ENCODE measurements at places on chromosomes 2 and 18. TPM values are rescaled to one million over a fixed set of nuclear protein-coding genes. Genes with fewer than 3 reads are reported as not detected.

Gene IL36A
- not detected for total RNA-seq

Gene FSIP2
- 0.19 TPM for total RNA-seq

Gene PAIP2B
- 10.7 TPM for total RNA-seq

- H3K4me3 ChIP-seq: no peak overlapping the region
- H3K4me1 ChIP-seq: no peaks in the 10 kb centered on the region
- no peak for DNase-seq
- no peaks in the 10 kb centered on the region for H3K36me3 ChIP-seq
- no peaks in the 10 kb centered on the region for H3K27me3 ChIP-seq
- no peak overlapping the region for H3K27ac ChIP-seq
These were observed 398.4 kb downstream of the METTL4 start for GRCh38 chr18:2172881-2173280.

DNA sequence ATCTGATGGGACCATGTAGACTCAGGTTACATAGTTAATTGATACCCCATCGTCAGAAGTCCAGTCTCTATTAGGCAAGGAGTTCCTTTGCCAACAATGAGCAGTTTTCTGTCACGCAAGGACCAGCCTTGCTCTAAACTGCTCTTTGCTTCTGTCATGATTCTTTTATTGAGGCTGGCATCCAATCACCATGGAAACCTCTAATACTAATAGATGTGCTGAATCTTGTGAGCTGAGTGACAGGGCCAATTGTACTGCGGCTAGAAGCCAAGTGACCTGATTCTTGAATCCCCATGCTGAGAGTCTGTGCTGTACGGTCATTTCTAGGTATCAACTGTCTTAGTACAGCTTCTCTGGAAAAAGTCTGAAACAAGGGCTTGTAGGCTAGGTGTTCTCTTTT, 395.6 kb downstream of the RND3 start:
- no peak for DNase-seq
- H3K4me1 ChIP-seq: peaks cover 4% of the 10 kb centered on the region
- H3K27ac ChIP-seq: no peak overlapping the region
- no peaks in the 10 kb centered on the region for H3K27me3 ChIP-seq
- H3K36me3 ChIP-seq: no peaks in the 10 kb centered on the region

GRCh38 chr18:26002375-26002910, 88.0 kb downstream of the SS18 start:
- DNase-seq: no peak
- H3K36me3 ChIP-seq: no peaks in the 10 kb centered on the region
- no peaks in the 10 kb centered on the region for H3K27me3 ChIP-seq
- H3K4me1 ChIP-seq: no peaks in the 10 kb centered on the region
- no peak overlapping the region for H3K4me3 ChIP-seq

DNA sequence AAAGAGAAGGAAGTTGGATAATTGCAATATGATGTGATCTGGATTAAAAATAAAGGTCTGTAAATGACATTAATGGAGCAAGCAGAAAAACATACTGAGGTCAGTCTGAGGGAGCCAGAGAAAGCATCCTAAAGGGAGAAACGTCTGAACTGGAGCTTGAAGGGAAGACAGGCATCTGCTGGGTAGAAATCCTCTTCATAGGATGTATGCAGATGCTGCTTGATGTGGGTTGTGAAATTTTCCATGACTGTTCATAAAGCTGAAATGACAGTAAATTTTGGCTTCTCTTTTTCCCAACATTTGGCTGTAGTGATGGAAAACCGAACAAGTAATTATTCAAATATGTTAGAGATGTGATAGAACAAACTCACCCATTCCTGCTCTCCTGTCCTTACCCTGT, 287.6 kb downstream of the CAMKMT start:
- H3K27me3 ChIP-seq: no peaks in the 10 kb centered on the region
- no peak overlapping the region for H3K27ac ChIP-seq
- no peak overlapping the region for H3K4me3 ChIP-seq
- H3K4me1 ChIP-seq: no peaks in the 10 kb centered on the region
- no peaks in the 10 kb centered on the region for H3K36me3 ChIP-seq

GRCh38 chr18:64183665-64184064, 34.8 kb upstream of the LINC00305 start:
- H3K27ac ChIP-seq: no peak overlapping the region
- no peak overlapping the region for H3K4me3 ChIP-seq
- no peaks in the 10 kb centered on the region for H3K36me3 ChIP-seq
- no peaks in the 10 kb centered on the region for H3K27me3 ChIP-seq

DNA sequence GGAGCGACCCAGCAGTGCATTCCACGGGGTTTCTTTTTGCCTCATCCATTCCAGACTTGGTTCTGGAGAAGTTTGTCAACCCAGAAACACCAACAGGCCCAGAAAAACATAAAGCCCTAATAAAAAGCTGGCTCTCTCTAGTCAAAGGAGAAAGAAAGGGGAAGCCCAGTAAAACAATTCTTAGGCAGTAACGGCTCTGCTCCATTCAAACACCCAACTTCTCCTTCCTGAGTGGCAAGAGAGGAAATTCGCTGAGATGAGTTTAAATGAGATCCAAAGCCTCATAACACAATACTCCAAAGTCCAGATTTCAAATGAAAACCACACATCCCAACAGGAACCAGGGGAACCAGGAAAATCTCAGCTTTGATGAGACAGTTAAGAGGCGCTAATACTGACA, 179.9 kb downstream of the RPIA start:
- no peak for DNase-seq
- H3K4me1 ChIP-seq: no peaks in the 10 kb centered on the region
- no peak overlapping the region for H3K27ac ChIP-seq
- H3K4me3 ChIP-seq: no peak overlapping the region
- H3K27me3 ChIP-seq: no peaks in the 10 kb centered on the region
- no peaks in the 10 kb centered on the region for H3K36me3 ChIP-seq

- H3K27ac ChIP-seq: peak overlapping the region; percentile 70
- DNase-seq: peak; percentile 70
- H3K36me3 ChIP-seq: peaks cover 27% of the 10 kb centered on the region
- peaks cover 34% of the 10 kb centered on the region for H3K4me1 ChIP-seq
- H3K27me3 ChIP-seq: no peaks in the 10 kb centered on the region
- peak overlapping the region; percentile 97 for H3K4me3 ChIP-seq
These were observed 403 bp downstream of the TMEM127 start for GRCh38 chr2:96265349-96265839.

- H3K4me3 ChIP-seq: no peak overlapping the region
- DNase-seq: no peak
- no peaks in the 10 kb centered on the region for H3K27me3 ChIP-seq
- H3K4me1 ChIP-seq: no peaks in the 10 kb centered on the region
These were observed 801.4 kb downstream of the BCL11A start for GRCh38 chr2:59752071-59752470.

DNA sequence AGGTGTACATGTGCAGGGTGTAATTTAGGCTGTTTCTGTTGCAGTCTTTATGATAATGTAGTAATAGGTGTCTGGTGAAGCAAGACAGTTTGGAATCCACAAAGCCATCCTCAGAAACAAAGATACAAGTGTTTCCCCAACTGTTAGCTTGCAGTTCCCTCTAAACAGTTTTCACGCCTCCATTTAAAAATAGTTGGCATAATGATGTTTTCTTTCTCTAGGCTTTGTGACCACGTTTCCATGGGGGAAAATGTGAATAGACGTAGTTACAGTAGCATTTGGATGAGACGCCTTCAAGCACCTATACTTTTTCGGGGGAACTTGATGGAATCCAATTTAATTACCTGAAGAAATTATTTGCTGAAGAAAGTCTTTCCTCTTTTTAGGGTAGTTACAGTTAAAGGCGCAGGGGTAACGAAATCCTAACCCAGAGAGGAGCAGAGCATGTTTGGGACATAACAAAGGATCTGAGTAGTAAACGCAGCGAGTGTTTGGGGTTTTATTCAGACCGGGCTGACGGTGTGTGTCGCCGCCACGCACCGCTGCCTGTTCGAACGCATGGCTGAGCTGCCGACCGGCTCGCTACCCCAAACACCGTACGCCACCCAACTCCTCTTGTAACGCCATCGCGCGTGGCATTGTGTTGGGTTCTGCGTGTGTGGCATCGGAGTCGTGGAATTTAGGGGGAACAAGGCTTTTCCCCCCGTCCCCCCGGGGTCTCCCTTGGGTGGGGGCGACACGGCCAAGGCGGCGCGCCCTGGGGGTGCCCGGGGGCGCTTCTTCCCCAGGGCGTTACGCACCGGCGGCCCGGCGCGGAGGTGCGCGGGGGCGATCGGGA, 681 bp upstream of the NRP2 start:
- H3K36me3 ChIP-seq: no peaks in the 10 kb centered on the region
- H3K27me3 ChIP-seq: no peaks in the 10 kb centered on the region
- H3K4me1 ChIP-seq: peaks cover 24% of the 10 kb centered on the region
- H3K4me3 ChIP-seq: peak overlapping the region; percentile 51
- H3K27ac ChIP-seq: peak overlapping the region; percentile 3
- DNase-seq: no peak

DNA sequence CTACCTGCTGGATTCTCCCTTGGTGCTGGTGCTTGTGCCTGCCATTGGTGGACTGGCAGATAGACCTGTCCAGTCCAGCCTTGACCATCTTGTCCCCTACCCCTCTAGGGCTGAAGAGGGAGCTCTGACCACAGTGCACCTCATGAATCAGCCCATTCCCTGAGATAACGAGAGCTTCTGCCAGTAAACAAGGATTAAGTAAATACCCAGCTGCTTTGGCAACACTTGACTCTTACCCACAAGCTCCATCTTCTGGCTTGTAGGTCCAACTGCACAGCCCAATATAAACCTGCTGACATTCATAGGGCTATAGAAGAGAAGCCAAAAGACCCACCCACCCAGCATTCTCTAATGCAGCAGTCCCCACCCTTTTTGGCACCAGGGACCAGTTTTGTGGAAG, 186.4 kb downstream of the PIK3C3 start:
- no peaks in the 10 kb centered on the region for H3K36me3 ChIP-seq
- no peak overlapping the region for H3K4me3 ChIP-seq
- no peak for DNase-seq
- H3K27ac ChIP-seq: no peak overlapping the region

DNA sequence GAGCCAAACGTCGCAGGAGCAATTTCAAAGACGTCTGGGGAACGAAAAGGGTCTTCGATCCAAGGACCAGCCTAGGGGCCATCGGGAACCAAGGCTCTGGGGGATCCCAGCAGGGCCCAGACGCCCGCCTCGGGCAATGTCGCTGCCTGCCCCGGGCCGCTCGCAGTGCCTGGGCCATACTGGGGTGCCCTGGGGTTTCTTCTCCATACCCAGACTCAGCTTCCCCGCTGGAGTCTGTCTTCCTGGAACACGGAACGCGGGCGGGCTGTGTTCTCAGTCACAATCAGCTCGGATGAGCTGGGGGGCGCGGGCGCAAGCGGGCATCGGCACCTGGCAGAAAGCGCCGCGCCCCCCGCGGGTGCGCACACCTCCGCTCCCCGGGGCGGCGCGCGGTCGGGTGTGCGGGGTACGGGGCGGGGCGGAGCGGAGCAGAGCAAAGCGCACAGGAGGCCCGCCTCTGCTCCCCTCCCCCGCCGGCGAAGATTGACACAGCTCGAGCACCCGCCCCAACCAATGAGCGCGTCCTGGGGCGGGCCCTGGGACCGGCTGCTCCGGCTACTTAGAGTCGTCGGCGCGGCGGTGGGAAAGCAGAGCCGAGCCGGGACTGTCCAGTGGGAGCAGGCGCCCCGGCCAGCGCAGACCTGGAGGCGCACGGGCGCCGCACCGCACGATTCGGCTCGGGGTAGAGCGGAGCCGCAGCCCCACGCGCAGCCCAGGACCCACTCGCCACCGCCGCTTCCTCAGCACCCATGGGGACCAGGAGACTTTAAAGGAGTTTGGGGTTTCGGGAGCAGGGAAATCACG, at the start of gene LRATD1:
Gene LRATD1, plus strand, starts transcription at position 585 of the 804 bp plus-strand sequence. CDS start 1,263 bp downstream, outside the sequence.
- peak within 1 kb of the TSS; percentile 57 for H3K4me3 ChIP-seq
- H3K27me3 ChIP-seq: peaks cover 12% of the 10 kb centered on the region
- peak within 1 kb of the TSS; percentile 4 for H3K27ac ChIP-seq
- DNase-seq: peak; percentile 93
- H3K36me3 ChIP-seq: no peaks in the 10 kb centered on the region
- H3K4me1 ChIP-seq: no peaks in the 10 kb centered on the region

- no peak overlapping the region for H3K27ac ChIP-seq
- H3K36me3 ChIP-seq: no peaks in the 10 kb centered on the region
- H3K4me1 ChIP-seq: peaks cover under 1% of the 10 kb centered on the region
- no peaks in the 10 kb centered on the region for H3K27me3 ChIP-seq
These were observed 21.1 kb downstream of the AGPS start for GRCh38 chr2:177413703-177414102.

- no peaks in the 10 kb centered on the region for H3K36me3 ChIP-seq
- no peaks in the 10 kb centered on the region for H3K4me1 ChIP-seq
- DNase-seq: no peak
- no peaks in the 10 kb centered on the region for H3K27me3 ChIP-seq
- no peak overlapping the region for H3K4me3 ChIP-seq
These were observed 301.4 kb downstream of the PDE11A start for GRCh38 chr2:177771191-177771590.

DNA sequence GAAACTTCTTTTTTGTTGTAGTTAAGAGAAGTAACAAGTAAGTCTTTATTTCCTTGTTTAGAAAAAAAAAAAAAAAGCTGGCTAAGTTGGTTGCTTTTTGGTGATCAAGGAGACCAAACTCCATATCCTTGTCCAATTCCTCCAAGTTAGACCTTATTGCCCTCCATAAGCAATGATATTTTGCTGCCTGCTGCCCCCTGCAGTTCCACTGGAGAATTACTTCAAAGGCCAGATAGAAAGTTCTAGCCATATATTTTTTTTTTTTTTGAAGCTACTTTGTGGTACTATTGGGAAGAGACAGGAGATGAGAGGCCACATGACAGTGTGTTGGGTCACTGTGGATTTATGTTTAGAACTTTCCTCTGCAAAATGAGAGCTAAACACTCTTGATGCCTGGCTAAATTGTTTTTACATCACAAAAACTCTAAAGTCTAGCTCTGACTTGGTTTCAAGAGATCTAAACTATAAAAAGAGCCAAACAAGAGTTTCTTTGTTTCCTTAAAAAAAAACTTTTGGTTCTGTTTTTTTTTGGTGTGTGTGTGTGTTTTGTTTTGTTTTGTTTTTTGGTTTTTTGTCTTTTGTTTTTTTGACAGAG, 80.7 kb upstream of the RASGRP3 start:
- H3K27me3 ChIP-seq: no peaks in the 10 kb centered on the region
- H3K4me3 ChIP-seq: no peak overlapping the region
- no peaks in the 10 kb centered on the region for H3K4me1 ChIP-seq
- no peaks in the 10 kb centered on the region for H3K36me3 ChIP-seq
- no peak overlapping the region for H3K27ac ChIP-seq
- DNase-seq: no peak

DNA sequence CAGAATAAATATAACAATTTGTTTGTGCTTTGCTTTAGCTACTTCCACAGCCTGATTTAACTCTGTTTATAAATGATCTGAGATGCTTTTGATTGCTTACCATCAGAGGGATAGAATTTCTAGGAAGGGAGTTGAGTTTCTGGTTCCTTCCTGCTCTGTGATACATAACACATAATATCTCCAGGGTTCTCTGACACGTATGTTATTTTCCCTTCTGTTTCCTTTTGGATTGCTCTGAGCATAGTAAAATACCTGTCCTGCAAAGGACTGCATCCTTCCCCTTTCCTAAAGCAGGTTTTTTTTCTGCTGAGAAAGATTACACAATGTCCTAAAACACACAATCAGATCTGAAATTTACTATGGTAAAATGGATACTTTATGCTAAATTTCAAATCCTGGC, 76.1 kb downstream of the CABYR start:
- no peak overlapping the region for H3K4me3 ChIP-seq
- no peak for DNase-seq
- no peaks in the 10 kb centered on the region for H3K27me3 ChIP-seq
- H3K4me1 ChIP-seq: no peaks in the 10 kb centered on the region
- H3K27ac ChIP-seq: no peak overlapping the region
- no peaks in the 10 kb centered on the region for H3K36me3 ChIP-seq

GRCh38 chr2:34012715-34013302, 413.7 kb upstream of the FAM98A start:
- no peak overlapping the region for H3K4me3 ChIP-seq
- DNase-seq: peak; percentile 38
- no peak overlapping the region for H3K27ac ChIP-seq
- H3K27me3 ChIP-seq: no peaks in the 10 kb centered on the region

GRCh38 chr18:21571772-21572171, 28.7 kb downstream of the ESCO1 start:
- H3K4me1 ChIP-seq: no peaks in the 10 kb centered on the region
- H3K27ac ChIP-seq: no peak overlapping the region
- H3K36me3 ChIP-seq: no peaks in the 10 kb centered on the region
- no peak for DNase-seq

All from right lobe of liver (tissue), 6 donors.